Activated CD8-positive, alpha-beta memory T cell treated with anti-CD3 and anti-CD28 coated beads, Interleukin-2, amount 50 U/mL, for 48 hours (primary cell): ENCODE measurements at places on chromosomes 1 and 21.

DNA sequence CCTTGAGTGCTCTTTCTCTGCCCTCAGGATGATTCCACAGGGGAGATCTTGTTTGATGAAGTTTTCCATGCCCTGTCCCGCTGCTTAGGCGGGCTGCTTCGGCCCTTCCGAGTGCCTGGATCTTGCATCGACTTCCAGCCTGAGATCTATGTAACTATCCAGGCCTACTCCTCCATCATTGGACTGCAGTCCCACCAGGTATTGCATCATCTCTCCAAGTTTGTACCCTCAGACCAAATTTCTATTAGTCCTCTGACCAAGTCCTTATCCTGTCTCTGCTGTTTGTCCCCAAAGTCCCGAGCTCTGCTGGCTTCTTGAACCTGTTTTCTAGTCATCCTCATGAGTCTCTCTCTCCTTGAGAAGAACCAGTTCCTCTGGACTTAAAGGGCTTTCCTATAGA, 14.7 kb downstream of the SZT2 start:
- no peak for DNase-seq

GRCh38 chr1:3021801-3022401, 634 bp downstream of the ACTRT2 start:
- no peak for DNase-seq

DNA sequence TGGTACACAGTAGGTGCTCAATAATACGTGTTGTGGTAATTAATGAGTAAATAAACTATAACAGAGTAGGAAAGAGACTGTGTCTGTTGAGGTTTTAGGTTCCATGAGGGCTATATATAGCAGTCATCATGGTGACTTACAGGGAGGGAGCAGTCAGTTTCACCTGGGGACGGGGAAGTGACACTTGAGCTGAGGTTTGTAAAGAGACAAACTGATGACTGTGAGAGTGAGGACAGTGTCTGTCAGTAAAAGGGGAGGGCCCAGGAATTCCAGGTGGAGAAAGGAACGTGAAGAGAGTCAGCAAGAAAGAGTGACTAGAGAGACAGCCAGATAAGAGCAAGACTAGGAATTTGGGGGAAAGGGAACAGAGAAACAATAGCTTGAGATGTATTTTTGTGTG, 30.2 kb downstream of the ABCA4 start:
- no peak for DNase-seq

GRCh38 chr1:29962831-29963247, 726.5 kb downstream of the PTPRU start:
- DNase-seq, result no peak

- peak; percentile 60 for DNase-seq
These were observed 2.8 kb downstream of the BATF3 start for GRCh38 chr1:212696721-212697331.

- DNase-seq, result no peak
These were observed 187.8 kb upstream of the PTBP2 start for GRCh38 chr1:96533820-96534219.

- DNase-seq, result no peak
These were observed 1.9 kb upstream of the TMEM35B start for GRCh38 chr1:34987018-34987417.

- no peak for DNase-seq
These were observed 27.2 kb downstream of the THAP3 start for GRCh38 chr1:6651909-6652308.

DNA sequence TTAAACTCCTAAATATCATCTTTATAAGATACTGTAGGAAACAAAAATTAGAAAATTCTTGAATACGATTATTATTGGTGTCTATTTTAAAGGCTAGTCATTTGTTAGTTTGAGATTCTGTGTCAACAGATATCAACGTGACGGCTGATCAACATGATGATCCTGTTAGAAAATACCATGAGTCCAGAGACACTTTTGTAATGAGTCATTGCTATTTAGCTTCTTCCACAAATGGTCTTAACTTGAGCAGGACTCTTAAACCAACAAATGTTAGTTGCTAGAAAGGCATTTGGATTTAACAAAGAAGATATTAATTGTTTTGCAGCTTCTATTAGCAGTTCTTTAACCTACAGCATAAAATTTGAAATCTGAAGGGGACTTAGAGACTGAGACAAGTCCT, 131.2 kb downstream of the TGFB2 start:
- DNase-seq, result no peak

- DNase-seq, result no peak
These were observed 620.8 kb upstream of the B3GALT2 start for GRCh38 chr1:193807208-193807607.

- no peak for DNase-seq
These were observed 52.2 kb downstream of the EPB41 start for GRCh38 chr1:28966617-28967016.

DNA sequence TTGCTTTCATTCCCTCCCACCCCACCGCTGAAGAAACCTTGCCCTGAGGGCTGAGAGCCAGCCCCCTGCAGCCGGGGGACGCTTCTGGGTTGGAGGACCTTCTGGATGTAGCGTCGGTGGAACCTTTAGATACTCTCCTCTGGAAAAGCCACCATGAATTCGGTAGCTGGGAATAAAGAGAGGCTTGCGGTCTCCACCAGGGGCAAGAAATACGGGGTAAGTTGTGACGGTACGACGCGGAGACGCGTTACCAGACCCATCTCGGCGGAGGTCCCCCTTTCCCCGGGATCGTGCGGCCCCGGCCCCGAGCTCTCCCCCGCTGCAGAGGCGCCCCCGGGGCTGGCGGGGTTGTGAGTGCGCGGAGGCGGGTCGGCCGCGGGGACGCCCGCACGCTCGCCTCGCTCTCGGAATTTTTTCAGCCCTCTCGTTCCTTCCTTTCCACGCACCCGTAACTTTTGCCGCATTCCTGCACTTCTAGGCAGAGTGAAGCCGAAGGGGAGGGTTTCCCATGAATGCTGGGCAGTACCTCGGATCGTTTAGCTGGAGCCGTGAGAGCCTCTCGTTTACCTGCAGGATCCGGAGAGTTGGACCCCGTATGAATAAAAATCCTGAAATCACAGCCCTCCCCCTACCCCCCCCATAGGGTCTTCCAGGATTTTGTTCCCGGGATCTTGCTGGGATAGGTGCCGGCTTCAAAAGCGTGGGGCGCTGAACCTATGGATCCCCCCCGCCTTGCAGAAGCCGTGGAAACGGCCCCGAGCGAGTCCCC, 671 bp downstream of the KIF26B start:
- peak; percentile 56 for DNase-seq

GRCh38 chr1:232457595-232457994, 172.3 kb downstream of the SIPA1L2 start:
- DNase-seq, result no peak

- no peak for DNase-seq
These were observed 35.8 kb downstream of the CELF3 start for GRCh38 chr1:151680826-151681225.

GRCh38 chr1:162706606-162707005, 74.3 kb downstream of the DDR2 start:
- DNase-seq, result no peak

DNA sequence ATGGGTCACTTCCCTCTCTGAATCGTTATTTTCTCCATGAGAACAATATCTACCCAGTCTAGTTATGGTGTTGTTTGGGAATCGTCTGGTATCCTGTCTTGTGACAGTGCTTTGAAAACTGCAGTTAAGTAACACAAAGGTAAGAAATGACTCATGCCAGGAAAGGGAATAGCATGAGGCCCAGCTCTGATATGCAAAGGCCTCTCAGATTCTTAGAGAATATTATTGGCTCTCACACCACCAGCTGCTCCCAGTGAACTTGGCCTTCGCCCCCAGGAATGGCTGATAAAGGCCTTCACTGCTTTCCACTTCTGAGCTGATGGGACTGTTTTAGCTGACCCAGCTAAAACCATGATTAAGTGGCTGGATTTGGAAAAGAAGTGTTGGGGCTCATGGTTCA, 27.1 kb downstream of the NEK2 start:
- no peak for DNase-seq

DNA sequence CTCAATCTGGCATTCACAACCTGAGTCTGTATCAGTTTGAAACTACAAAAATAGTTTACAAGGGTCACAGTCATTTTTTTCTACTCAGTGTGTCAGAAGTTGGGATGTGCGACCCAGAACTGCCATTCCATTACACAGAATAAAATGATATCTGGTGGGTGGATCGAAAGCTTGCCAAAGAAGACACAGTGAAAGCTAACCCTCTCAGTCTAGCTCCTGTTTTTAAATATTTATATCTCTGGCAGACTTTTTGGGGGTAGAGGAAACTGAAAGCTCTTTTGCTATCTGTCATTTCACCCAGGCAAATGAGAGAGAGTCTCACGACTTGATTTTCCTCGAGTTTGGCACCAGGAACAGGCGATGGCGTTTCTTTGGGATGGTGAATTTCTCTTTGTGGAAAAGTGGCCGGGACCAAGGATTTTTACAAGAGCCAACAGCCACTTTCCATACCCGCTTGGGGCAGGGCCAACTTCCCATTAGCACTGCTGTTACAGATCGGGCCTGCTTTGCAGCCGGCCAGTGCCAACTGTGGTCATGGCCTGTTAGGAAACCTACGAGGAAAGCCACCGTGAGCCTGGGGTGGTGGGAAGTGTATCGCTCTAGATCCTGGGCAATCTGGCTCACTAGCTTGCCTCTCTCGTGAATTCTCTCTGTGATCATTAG, 185.5 kb upstream of the NFIA start:
- no peak for DNase-seq

DNA sequence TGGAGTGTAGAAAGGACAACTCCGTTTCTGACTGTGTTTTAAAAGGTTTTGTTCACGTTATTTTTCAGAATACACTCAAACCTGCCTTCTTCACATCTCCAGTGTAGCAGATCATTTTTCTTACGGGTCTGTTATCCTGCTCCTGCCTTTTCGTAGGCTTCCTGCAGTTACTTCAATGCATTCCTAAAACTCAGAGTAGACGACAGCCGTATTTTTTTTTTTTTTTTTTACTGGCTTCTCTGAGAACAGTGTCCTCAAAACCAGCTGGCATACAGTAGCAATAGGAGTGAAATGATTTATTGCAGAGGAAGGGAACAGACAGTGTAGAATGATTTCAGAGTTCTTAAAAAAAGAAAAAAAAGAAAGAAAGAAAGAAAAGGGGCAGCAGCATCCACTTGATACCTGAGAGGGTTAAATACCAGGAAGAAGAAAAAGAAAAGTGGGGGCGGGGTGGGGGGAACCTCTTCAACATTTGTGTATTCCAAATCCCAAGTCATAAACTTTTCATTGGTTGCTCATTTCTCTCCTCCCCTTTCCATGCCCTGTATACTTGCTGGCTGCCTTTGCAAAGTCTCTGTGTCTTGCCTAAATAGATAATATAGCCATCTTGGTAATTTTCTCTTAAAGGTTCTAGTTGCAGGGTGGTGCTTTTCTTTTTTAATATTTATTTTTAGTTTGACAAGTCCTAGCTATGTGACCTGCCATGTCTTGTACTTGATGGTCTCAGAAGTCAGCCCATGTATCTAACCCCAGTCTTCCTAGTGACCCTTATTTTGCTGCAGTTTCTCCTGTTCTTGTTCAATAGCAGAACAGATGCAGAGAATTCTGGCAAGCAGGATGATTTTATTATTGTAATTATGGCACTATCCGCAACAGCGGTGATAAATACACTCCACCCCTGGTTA, 2.8 kb downstream of the TGFB2 start:
- no peak for DNase-seq

GRCh38 chr1:41850029-41850428, 68.7 kb downstream of the HIVEP3 start:
- no peak for DNase-seq

GRCh38 chr1:87560601-87561360, 232.1 kb downstream of the LMO4 start:
- DNase-seq, result no peak

- DNase-seq, result peak; percentile 57
These were observed 77.6 kb downstream of the XCL2 start for GRCh38 chr1:168466092-168466713.

- no peak for DNase-seq
These were observed 56.3 kb downstream of the DDR2 start for GRCh38 chr1:162688521-162688920.

DNA sequence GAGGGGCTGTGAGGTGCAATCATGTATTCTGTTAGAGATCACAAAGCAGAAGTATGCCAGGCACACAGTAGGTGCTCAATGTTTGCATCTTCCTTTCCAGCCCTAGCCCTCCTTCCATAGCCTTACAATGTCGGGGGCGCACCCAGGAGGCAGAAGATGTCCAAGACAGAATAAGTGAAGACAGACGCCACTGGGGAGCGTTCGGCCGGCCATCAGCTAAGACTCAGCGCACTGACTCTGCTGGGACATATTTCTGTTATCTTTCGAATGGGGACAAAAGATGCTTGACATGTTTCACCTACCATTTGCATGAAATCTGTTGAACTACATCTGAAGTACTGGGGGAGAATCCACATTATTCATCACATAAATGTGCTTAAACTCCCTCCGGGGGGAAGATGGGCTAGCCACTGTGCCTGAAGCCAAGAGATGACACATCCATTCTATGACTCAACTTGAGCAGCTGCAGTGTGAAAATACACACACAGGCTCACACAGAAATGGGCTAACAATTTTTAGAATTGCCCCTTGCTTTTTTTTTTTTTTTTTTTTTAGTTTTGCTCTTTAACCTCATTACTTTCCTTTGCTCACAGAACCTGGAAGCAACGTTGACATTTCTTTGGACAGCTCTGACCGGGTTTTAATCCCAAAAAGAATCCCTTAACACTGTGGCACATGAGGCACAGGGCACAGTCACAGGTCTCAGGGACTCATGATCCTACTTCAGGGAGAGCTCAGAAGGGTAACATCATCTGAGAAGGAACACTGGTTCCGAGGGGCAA, 7.9 kb downstream of the TIAM1 start:
- no peak for DNase-seq

GRCh38 chr21:14825514-14825974, 239.3 kb downstream of the NRIP1 start:
- DNase-seq, result no peak

GRCh38 chr1:224454402-224455055, 19.9 kb upstream of the WDR26 start:
- DNase-seq, result no peak

DNA sequence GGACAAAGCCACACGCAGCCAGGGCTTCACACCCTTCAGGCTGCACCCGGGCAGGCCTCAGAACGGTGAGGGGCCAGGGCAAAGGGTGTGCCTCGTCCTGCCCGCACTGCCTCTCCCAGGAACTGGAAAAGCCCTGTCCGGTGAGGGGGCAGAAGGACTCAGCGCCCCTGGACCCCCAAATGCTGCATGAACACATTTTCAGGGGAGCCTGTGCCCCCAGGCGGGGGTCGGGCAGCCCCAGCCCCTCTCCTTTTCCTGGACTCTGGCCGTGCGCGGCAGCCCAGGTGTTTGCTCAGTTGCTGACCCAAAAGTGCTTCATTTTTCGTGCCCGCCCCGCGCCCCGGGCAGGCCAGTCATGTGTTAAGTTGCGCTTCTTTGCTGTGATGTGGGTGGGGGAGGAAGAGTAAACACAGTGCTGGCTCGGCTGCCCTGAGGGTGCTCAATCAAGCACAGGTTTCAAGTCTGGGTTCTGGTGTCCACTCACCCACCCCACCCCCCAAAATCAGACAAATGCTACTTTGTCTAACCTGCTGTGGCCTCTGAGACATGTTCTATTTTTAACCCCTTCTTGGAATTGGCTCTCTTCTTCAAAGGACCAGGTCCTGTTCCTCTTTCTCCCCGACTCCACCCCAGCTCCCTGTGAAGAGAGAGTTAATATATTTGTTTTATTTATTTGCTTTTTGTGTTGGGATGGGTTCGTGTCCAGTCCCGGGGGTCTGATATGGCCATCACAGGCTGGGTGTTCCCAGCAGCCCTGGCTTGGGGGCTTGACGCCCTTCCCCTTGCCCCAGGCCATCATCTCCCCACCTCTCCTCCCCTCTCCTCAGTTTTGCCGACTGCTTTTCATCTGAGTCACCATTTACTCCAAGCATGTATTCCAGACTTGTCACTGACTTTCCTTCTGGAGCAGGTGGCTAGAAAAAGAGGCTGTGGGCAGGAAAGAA, 8.1 kb downstream of the PSRC1 start:
- DNase-seq, result no peak

- DNase-seq, result no peak
These were observed 36.1 kb downstream of the ESRRG start for GRCh38 chr1:216686860-216687766.
